ENCODE measurements at places on chromosomes 7 and 10.

GRCh38 chr7:141072548-141073172, 1.2 kb upstream of the TMEM178B start:
- DNase-seq, result peak; percentile 66

DNA sequence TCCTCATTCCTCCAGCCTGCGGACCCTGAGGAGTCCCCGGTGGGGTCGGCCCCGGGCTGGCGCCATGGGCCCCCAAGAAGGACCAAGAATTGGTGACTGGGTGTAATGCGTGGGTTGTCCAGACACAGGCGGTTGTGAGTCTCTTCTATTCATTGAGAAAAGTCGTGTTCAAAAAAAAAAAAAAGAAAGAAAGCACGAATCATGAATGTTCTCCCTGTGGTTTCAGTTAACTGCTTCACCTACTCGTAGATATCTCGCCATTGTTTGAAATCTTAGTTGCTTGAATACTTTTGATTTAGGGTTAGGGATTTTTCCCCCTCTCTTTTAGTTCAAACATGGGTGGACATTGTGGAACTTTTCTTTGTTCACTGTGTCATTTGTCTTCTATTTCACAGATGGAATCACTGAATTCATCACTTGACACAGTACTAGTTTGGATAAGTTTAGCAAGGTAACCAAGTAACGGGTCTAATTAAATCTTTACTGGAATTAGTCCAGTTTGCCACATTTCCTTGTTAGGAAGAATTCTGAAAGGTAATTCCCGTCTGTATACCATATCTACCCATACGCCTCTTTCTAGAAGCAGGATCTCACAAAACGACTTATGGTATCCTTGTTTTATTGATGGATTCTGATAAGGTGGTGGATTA, 775 bp downstream of the STARD3NL start:
- DNase-seq, result peak; percentile 36

DNA sequence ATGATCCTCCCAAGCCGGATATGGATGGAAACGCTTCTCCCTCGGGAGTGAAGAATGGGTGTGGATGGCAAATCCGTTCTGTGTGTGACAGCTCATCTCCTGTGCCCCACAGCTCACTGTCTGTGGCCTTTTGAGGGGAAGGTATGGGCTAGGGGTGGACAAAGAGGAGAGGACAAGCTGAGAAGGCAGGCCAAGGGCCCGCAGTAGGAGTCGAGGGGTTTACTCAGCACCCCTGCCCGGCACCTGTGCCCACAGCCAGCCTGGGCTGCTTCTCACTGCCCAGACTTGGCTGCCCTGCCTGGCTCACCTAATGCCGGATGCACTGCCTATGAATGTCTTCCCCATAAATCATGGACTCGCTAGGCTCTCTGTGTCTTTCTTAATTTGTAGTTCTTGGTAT, 503.8 kb downstream of the TCERG1L start:
- no peak for DNase-seq

GRCh38 chr7:50544992-50545391, 20.2 kb downstream of the DDC start:
- no peak for DNase-seq

- DNase-seq, result no peak
These were observed 768.8 kb downstream of the GRM8 start for GRCh38 chr7:126483972-126484371.

- peak; percentile 35 for DNase-seq
These were observed 293.9 kb downstream of the CCDC3 start for GRCh38 chr10:12707461-12708185.

DNA sequence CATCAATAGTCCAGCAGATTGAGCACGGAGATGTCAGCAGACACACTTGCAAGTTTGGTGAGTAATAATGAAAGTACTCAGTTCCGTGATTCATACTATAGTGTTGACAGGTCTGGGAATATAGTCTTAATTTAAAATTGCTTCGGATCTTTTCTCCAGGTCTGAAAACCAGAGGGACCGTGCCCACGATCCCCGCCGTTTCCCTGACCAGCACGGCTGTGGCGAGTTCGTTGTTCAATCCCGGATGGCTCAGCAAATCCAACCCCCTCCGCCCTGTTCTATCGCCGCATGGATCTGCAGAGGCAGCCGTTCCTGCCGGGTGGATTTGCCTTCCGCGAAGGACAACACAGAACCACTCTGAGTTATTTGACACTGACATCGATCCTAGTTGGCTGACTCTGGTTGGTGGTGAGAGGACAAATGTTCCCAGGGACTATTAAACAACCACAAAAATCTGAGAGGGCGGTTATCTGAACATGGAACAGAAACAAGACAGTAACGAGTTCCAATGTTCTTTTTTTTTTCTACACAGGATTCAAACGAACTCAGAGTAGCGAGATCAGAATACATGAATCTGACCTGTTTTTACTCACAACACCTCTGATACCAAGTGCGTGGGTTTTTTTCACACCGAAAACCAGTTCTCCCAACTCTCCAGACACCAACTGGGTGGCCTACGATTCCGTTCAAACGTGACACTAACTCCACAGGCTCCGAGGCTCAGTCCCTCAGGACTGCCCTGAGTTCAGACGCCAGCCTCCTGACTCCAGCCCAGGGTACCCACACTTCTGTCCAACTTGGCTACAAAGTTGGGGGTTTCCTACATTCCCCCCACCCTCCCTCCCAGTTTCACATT, 52.7 kb downstream of the RBM17 start:
- no peak for DNase-seq

DNA sequence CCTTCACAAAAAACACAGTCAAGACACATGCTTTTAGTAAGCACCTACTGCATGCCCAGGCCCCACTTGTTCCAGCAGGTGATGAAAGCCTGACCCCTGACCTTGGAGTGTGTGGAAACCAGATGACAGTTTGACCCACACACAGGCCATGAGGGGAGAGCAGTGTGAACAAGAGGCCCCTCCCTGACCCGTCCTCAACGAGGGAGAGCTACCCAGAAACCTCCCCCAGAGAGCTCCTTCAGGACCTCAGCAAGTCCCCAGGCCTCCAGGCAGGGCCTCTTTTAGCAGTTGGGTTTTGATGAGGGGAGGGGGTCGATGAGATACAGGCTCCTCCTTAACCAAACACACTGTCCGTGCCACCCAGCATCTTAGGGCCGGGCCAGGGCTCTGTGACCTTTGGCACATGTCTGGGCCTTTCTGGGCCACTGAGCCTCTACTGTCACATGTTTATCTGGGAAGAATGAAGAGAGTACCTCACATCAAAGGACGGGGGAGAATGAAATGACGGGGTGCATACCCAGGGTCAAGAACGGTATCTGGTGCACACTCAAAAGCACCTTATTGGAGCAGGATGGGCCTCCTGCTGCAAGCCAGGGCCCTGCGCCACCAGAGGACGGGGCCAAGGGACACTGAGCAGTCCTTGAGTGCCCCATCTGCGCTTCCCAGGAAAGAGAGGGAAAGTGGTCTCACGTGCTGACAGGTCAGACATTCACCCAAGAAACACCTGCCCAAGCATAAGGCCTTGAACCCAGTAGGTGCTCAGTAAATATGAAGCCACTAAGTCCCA, 202.6 kb upstream of the ZMIZ1 start:
- no peak for DNase-seq

- no peak for DNase-seq
These were observed 1.1 kb upstream of the GSTO2 start for GRCh38 chr10:104267721-104268404.

DNA sequence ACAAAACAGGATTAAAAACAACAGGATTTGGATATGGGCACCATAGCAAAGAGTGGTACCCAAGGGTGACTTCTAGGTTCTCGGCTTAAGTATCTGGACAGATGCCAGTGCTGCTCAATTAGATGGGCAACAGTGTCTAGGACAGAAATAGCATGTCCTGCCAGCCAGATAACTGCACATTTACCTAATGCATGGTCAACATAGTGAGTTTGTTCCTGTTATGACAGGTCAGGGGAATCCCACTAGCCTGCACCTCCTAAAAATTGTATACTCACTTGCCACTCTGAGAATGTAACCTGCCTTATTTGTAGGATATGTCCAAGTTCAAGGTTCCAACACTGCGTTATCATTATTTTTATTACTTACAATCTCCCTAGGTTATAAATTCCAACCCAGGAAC, 471.7 kb downstream of the GRM8 start:
- DNase-seq, result no peak

DNA sequence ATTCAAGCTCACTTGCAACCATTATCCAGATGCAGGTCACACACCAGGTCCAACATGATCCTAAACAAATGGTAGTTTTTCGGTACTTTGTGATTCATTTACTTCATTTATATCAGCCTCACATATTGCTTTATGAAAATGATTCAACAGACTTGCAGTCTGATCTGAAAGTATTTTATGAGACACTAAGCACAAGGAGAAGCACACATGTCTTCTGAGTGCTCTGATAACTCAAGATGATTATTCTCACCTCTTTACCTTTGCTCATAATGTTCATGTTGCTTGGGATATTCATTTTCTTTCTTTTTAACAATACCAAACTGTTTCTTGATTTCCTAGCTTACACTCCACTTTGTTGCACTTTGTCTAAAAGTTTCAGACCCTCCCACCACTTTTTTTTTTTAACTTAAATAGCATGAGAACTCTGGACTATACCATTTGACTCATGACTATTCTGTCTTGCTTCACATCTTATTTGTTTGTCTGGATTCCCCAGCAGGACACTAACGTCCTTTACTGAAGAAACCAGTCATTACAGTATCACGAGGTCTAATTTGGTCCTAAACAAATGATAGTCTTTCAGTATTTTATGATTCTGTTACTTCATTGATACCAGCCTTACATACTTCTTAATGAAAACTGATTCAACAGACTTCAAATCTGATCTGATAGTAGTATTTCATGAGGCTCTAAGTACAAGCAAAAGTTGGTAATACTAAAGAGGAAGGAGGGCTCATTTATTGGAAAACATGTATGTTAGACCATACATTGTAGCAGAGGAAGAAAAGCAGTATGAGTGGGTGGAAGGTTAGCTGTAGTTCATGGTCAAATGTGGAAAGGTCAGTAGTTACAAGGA, 171.8 kb upstream of the AHR start:
- DNase-seq, result no peak

DNA sequence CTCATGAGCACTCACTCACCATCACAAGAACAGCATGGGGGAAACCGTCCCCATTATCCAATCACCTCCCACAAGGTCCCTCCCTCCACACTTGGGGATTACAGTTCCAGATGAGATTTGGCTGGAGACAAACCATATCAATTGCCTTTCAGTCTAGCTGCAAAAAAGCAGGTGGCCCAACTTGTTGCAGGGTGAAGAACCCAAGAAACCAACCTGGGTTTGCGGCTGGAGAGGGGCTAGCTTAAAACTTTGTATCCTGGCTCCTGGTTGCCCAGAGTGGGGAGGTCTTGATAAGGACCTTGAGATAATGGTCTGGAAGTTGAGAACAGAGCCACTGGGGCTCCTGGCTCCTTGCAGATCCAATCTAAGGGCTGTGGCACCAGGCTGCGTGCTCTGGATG, 122.8 kb upstream of the PCBD1 start:
- DNase-seq, result no peak

DNA sequence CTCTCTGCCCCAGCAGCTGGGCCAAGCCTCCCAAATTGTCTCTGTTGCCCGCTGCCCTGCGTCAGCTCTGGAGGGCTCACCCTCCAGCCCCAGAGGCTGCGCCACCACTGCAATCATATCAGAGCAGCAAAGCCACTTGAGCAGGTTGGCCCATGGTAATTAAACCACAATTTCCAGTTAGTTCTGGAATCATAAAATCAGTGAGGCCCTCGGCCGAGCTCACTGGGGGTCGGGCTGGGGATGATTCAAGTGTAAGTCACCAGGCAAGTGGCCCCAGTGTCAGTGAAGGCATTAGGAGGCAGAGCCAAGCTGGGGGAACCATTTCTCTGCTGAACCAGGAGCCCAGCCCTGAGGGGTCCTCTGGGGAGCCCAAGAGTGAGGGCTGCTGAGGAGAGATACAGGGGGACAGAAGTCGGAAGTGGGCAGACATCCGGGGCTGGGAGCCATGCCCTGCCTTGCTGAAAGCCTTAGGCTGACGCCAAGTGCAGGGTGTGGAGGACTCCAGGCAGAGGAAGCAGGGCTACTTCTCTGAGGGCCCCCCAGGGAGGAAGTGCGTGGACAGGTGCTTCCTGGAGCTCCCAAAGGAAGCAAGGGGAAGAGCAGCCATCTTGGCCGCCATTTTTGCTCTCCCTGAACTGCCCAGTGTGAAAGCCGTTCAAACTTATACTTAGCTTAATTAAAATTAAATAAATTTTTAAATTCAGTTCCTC, 29.5 kb upstream of the SLC29A3 start:
- DNase-seq, result no peak

DNA sequence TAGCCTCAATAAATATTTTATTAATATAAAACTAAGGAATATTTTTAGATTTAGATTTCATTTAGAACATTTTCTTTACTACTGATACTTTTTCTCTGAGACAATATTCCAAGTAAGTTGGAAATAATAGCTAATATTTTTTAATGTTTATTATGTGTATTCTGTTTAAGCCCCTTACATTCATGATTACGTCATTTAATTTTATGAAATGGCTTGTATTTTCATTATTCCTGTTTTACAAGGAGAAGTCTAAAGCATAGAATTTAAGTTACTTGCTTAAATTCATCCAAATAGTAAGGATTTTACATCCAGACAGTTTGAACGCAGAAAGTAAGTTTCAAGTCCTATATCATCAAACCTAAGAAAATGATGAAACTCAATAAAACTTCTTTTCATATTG, 6.1 kb downstream of the DGKB start:
- DNase-seq, result no peak

DNA sequence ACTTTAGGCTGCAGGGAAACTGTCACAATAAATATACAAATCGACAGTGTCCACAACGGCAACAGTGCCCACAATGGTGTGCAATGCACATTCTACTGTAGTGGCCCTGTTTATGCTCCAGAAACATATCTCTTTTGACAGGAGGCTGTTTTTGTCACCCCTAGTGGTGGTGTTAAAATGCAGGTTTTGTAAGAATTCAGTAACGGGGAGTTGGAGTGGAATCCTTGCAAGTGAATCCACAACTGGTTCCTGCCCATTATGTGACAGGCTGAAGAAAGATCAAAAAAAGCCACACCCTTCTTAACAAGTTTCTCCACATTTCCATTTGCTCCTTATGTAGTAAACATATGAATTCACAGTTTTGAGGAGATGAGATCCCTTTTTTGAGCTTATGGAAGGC, 58.5 kb downstream of the BEND7 start:
- DNase-seq, result no peak
